Stimulated activated CD8-positive, alpha-beta memory T cell treated with anti-CD3 and anti-CD28 coated beads, Interleukin-2, amount 100 ng/mL, for 1 hour (primary cell): ENCODE measurements at places on chromosomes 1 and 21.

DNA sequence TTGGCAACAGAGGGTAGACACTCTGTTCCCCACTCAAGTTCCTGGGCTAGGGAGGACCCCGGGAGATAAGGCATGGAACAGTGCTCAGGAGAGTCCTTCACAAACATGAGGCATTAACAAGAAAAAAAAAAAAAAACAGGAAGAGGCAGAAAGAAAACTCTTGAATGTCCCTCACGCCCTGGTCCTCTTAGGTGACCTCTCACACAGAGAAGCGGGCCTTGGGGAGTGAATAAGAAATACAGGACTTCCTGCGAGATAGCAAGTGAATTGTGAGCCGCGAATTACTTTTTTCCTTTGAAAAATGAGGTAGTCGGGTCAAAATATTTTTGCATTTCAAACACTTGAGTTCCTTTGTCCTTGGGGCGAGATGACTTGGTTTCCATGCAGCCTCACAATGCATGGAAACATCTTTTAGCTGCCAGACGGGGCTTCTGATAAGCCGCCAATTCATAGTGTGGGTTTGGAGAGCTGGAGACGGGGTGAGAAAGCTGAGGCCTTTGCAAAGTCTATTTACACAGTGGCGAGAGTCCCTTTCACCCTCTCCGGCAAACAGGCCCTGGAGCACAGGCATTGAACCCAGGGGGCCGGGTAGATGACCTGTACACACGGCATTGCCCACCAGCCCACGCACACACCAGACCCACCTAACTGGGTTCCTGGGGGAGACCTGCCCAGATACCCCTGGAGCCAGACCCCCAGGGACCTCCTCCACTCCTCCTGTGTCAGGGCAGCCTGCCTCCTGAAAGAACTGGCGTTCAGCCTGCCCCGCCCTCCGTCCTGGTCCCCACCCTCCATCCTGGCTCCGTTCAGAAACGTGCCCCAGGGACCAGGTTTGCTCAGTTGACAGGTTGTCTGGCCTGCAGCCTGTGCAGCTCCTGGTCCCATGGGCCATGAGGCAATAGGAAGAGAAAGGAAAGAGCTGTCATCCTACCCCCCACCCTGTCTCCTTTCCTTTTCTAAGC, 192.3 kb downstream of the PRDM16 start:
- DNase-seq, result no peak

- no peak for DNase-seq
Measured at GRCh38 chr1:200436436-200436835, 26.6 kb upstream of the ZNF281 start.

DNA sequence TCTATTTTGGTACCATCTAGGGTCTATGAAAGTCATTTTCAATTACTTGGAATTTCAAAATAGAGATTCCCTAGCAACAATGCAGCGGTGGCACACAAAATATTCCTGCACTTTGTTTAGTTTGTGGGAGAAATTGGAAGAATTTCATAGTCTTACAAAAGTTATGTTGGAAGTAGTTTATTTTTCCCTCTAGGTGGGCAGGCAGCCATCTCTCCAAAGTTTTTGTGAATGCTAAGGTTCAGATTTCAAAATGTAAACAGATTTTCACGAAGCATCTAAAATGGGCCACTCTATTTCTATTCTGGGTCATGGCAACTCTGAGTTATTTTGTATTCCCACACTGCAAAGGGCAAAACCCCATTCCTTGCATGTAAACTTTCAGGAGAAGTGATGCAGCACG, 8.0 kb downstream of the SMCP start:
- no peak for DNase-seq

DNA sequence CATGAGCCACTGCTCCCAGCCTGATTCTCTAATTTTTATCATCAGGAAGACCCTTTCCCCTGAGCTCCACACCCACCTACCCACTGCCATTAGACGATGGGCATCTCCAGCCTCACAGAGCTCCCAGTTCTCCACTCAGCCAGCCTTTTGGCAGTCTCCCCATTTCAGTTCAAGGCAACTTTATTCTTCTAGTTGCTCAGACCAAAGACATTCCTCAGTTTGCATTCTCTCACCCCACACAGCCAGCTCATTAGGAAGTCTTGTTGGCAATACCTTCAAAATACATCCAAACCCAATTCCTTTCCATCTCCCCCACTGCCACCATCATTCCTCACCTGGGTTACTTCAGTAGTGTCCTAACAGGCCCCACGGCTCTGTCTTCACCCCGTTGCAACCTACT, 53.4 kb upstream of the COX20 start:
- DNase-seq, result no peak

- no peak for DNase-seq
Measured at GRCh38 chr1:234554698-234555311, 55.2 kb downstream of the IRF2BP2 start.

GRCh38 chr1:107000902-107001301, 55.6 kb upstream of the PRMT6 start:
- no peak for DNase-seq
